ENCODE measurements at places on chromosomes 2 and 18. TPM values are rescaled to one million over a fixed set of nuclear protein-coding genes. Genes with fewer than 3 reads are reported as not detected.

MAIP1 gene
- 33.3 TPM for total RNA-seq

PSTPIP2 gene
- 0.33 TPM for total RNA-seq

UGT1A3 gene
- total RNA-seq: 0.13 TPM

PAIP2B gene
- total RNA-seq: 0.34 TPM

GPR155 gene
- 0.29 TPM for total RNA-seq

HTR2B gene
- 0.09 TPM for total RNA-seq

ZNF516 gene
- 3.0 TPM for total RNA-seq

IGFBP2 gene
- total RNA-seq: 70.0 TPM

LOXHD1 gene
- total RNA-seq: not detected

TSPYL6 gene
- total RNA-seq: not detected

ASAP2 gene
- total RNA-seq: 35.8 TPM

LONRF2 gene
- 3.0 TPM for total RNA-seq

MYOM1 gene
- total RNA-seq: 0.16 TPM

KLHL41 gene
- 0.30 TPM for total RNA-seq

CERKL gene
- 0.19 TPM for total RNA-seq

TEX44 gene
- total RNA-seq: not detected

NXPH2 gene
- not detected for total RNA-seq

PROC gene
- 3.2 TPM for total RNA-seq

CNTNAP5 gene
- total RNA-seq: not detected
